ENCODE measurements at places on chromosomes 7 and 10.

DNA sequence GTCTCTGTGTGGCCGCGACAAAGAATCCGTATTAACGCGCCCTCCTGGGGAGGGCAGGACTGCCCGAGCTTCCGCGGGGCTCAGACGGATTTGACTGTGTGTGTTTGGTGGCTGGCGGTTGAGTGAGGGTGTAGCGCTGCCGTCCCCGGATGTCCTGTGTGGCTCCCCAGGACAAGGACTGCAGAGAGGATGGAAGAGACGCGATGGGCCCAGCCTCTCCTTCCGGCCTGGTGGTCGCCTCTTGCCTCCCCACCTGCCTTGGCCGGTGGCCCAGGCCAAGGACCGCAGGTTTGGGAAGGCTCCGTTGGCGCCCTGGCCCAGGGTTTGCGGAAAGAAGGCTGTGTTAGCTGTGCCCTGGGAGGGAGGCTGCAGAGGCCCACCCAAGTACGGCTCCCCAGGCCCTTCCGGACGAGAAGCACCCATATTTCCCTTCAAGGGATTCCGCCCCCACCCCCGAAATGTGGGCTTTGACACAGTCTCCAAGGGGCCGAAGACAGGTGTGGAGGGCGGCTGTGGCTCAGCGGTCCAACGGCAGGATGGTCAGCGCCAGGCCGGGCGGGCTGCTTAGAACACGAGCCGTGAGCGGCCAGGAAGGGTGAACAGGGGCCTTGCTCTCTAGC, 2.3 kb downstream of the UNCX start:
- peak; percentile 52 for DNase-seq

DNA sequence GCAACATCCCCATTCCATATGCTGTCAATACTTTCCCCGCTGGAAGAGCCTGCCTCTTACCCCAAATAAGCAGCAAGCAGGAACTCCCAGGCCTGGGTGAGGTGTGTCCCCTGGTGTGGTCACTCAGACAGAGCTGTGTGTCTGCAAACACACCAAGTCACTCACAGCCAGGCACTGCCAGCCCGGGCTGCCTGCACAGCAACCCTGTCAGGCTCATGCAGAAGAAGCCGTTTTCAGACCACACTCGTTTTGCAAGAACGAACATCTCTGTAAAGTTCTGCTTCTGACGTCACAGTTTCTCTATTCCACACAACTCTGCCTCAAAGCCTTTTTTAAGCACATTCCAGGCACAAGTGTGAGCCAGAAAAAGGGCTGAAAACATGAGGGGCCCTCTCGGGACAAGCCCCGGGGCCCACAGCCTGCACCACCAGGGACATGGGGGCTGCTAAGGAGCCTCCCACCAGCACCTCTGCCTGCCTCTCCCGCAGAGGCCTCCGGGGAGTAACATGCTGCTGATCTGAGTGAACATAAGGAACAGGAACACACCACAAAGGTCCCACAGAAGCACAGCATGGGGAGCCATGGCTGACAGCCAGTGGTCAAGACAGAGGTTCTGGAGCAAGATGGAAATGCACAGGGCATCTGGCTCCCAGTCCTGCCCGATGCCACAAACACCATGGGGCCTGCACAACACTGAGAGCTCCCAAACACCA, 11.4 kb downstream of the PTPRN2 start:
- DNase-seq, result no peak

GRCh38 chr7:107471292-107472070, 1.6 kb downstream of the GPR22 start:
- no peak for DNase-seq

DNA sequence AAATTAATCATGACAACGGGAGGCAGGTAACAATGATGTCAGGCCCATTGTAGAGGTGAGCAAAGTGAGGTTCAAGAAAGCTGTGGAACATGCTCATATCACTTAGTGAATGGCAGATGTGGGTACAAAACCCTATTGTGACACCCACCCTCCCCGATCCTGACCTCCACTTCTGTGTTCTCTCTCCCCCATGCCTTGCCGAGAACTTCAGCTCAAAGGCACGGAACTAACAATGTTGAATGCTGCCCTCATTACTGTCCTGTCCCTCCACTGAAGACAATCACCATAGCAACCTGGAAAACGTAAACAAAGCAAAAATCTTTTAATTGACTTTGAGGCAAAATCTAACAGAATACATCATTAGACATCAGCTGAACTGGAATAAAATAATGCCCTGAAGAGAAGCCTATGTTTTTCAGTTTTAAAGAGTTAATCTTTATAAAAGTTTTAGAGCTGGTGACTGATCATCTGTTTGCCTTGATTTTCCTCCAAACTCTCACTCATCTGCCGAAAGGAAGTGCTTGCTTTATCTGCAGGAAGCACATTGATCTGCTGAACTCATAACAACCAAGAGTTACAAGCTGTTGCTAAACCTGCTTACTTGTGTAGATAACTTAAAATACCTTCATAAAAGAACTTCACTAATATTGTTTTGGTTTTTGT, 133.6 kb downstream of the CUBN start:
- peak; percentile 28 for DNase-seq

- no peak for DNase-seq
Observed at GRCh38 chr7:76049295-76049694, 1.4 kb downstream of the MDH2 start.
